IMR-90 (cell line): ENCODE measurements at places on chromosomes 5 and 9. TPM values are rescaled to one million over a fixed set of nuclear protein-coding genes. Genes with fewer than 3 reads are reported as not detected.

DNA sequence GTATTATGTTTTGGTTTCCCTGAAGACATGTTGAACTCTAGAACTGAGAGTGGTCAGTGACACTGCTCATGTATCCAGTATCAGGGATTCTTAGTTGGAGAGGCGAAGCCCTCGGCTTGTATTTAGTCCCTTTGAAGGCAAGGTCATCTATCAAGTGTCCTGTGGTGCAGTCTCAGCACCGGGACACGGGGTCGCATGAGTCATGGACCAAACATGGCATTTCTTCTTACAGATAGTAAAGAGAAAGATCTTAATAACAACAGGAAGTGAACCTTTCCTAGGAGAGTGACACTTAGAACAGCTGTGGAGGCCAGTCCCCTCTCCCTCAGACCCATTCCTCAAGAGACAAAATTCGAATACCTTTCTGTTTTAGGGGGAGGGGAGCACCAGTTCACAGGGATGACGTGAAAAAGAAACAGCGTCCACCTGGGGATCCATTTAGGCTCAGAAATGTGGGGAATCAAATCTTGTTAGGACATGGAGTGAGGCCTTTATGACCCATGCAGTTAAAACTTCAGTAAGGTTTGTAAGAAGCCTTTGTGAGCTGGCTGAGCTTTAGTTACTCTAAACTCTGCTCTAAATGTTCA lies 86.5 kb downstream of the ADGRV1 start:
- DNase-seq, result no peak

GRCh38 chr5:133041910-133042309 lies 9.9 kb upstream of the HSPA4 start:
- peak; percentile 44 for DNase-seq

DNA sequence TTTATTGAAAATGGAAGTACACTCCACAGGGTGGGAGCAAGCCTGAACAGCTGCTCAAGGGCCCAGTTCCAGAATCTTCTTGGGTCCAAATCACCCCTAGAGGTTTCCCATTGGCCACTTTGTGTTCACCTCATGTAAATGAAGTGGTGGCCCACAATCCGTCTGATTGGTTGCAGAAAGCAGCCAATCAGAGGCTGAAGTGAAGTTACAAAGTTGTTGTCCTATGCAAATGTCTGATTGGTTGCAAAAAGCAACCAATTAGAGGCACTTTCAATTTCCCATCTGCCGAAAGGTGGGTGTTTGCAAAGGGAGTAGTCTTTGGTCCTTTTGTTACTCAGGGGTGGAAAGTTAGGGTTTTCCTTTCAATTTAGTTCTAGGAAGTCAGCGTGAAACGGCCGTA lies 8.8 kb downstream of the TMEM171 start:
- no peak for DNase-seq

DNA sequence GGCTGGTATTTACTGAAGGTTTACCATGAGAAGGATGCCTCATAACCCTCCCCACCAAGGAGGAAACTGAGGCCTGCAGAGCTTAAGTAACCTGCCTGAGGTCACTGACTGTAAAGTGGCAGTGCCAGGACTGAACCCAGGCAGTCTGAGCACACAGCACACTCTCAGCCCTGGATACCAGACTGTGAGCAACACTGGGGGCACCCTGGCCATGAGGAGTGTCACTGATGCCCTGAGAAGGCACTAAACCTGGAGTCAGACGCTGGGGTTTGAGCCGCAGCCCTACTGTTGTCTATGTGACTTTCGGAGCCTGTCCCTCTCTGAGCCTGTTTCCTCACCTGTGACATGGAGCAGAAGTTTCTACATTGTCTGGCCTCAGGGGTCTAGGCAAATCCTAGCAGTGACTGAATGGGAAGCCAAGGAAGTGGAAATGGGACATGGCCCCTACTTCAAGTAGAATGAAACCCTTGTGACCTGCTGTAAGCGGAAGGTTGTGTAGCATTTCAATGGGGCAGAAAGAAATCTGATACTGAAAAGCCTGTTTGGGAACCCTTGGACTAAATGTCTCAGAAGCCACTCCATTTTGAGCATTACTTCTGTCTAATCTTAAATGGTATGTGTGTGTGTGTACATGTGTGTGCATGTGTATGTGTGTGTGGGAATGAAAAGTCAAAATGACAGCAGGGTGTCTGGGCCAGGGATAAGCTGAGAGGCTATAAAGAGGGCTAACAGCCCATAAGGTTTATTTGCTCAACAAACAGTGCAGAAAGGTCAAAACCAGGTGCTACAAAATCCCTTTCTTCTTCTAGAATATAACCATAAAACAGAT lies 36.0 kb downstream of the B4GALT1 start:
- no peak for DNase-seq

DNA sequence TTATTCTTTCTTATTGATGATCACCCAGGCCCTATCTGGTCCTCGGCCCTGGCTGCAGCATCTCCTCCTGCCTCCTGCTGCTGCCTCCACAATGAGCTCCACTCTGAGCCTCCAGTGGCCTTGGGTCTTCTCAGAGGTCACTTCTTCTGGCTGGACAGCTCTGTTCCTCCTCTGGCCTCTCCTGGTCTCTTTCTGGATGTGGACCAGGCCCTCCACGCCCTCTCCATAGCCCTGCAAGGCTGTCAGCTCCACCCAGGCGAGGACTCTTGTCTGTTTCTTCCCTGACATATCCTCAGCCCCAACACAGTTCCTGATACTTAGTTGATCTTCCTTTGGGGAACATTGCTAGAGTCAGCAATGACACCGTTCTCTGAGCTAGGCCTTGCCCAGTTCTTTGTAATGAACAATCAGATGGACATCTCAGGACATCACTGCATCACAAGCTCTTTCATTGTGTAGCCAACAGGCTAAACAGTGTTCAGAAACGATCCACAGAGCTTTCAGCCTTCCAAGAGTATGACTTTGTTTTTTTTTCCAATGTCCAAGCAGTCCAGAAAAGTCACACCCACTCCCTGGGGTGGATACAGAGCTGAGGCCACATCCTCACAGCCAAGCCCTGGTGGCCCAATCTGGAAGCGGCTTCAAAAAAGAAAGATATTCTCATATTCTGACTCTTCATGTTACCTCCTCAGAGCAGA lies 62.5 kb upstream of the DNAH5 start:
- no peak for DNase-seq

DNA sequence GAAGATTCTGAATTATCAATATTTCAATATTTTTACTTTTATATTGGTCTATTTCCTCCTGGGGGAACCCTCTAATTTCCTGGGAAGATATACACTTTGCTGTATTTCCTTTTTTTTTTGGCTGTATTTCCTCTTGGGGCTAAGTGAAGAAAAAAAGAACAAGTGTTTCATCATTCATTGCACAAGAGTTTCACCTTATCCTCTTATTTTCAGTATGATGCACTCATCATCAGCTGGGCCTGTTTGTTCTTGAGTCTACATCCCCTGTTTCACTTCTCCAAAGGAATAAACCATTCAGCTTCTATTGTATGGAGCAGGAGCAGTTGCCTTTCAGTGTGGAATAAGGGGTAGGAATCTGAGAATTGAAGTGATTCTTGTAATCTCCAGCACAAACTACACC lies 210.8 kb downstream of the FAM170A start:
- no peak for DNase-seq

DNA sequence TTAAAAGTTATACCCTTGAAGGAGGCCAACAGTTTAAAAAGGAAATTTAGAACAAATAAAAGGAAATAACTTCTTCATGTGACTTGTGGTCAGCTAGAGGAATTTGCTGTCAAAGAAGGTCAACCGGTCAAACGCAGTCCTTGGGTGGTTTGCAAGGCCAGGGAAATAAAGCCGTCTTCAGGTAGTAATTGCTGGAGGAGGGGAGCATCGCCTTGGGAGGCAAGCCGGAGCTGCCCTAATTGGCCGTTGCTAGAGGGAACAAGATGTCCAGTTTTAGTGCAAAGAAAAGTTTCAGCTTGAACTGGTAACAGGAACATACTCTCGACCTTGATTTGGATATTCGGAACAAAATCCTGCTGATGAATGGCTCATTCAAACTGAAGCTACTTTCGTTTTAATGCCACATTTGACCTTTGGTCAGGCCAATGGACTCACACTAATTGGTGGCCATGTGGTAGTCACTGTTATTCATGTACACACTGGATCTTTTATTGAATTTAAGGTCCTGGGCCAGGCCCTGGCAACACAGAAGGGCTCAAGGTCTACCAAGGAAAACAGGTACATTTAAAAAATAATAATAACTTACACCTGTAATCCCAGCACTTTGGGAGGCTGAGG lies 47.0 kb upstream of the MYO10 start:
- DNase-seq, result no peak

DNA sequence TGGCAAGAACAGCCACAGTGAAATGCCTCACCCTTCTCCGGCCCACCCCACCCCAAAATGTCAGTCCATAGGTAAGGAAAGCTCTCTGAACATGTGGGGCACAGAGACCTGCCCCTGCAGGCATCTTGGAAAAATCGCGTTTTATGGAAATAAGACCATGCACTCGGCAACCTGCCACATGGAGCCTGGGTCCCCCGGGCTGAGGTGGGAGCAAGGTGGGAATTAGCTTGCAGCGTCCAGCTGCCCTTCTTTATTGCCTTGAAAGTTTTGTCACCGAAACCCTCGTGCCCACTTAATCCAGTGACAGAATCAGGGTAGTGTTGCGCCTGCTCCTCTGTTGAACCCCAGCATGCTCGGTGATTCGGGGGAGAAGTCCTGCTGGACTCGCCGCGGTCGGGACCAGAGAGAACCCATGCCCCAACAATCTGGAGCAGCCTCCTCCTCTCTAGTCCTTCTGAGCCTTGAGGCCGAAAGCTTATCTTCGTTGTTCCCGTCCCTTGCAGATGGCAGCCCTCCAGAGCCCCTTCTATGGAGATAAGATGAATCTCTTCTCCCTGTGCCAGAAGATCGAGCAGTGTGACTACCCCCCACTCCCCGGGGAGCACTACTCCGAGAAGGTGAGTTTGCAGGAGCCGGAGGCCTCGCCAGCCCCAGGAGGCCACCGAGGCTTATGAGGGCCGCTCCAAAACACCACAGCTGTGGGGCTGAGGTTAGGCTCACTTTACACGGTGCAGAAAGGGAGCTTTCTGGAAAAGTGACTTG lies 67.9 kb downstream of the PSMB7 start:
- no peak for DNase-seq

DNA sequence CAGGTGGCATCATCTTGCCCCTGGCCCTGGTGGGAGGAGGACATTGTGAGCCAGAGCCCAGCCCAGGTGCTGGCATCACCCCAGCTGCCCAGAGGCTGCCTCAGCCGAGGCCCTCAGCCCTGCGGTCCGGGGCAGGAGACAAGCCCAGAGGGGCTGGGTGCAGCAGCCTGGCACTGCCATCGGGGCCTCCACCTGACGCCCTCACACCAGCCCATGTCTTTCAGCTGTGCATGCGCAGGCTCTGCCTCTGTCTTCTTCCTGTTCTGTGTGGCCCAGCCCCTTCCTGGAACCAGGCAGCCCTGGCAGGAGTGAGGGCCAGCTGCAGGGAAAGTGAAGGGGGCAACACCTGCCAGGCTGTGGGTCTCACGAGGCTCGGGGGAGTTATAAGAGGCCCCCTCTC lies 4.8 kb upstream of the CEL start:
- no peak for DNase-seq

Gene EDIL3
- 43.7 and 55.5 TPM in 2 replicates for polyA plus RNA-seq

Gene MEF2C
- 1.4 and 1.5 TPM in 2 replicates for polyA plus RNA-seq

Gene SPATA31A3
- polyA plus RNA-seq, result not detected in 2 replicates

Gene SLC23A1
- not detected in 2 replicates for polyA plus RNA-seq

Gene ANXA6
- polyA plus RNA-seq, result 346 and 355 TPM in 2 replicates

Gene SPATA31C1
- not detected in 2 replicates for polyA plus RNA-seq

Gene ANKRD31
- 0.02 TPM in 1 of 2 replicates, not detected in the other for polyA plus RNA-seq

Gene TTC33
- polyA plus RNA-seq, result 2.5 and 3.1 TPM in 2 replicates

Gene TRIM7
- polyA plus RNA-seq, result 1.0 and 1.3 TPM in 2 replicates

Gene INSL4
- polyA plus RNA-seq, result 0.03 TPM in 1 of 2 replicates, not detected in the other

Gene CFAP90
- 0.09 and 0.14 TPM in 2 replicates for polyA plus RNA-seq
